NCI-H1105 (cell line): ENCODE measurements at places on chromosomes 4 and X.

DNA sequence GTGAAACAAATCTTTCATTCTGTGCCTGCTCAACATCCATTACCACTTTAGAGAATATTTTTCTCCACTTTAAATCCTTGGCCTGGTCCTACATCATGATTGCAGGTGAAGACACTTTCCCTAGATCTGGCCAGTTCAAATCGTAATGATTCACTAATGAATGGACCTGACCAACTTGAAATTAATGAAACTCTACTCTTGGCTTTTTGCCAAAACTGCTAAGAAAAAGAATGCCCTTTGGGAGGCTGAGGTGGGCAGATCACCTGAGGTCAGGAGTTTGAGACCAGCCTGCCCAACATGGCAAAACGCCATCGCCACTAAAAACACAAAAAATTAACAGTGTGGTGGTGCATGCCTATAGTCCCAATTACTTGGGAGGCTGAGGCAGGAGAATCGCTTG, 1082.6 kb upstream of the LCORL start:
- DNase-seq = no peak

GRCh38 chrX:144334577-144334976, 450.7 kb downstream of the UBE2NL start:
- DNase-seq = no peak

GRCh38 chrX:65866146-65866545, 173.7 kb downstream of the VSIG4 start:
- no peak for DNase-seq

GRCh38 chr4:157143369-157143768, 67.4 kb downstream of the GLRB start:
- DNase-seq = no peak

DNA sequence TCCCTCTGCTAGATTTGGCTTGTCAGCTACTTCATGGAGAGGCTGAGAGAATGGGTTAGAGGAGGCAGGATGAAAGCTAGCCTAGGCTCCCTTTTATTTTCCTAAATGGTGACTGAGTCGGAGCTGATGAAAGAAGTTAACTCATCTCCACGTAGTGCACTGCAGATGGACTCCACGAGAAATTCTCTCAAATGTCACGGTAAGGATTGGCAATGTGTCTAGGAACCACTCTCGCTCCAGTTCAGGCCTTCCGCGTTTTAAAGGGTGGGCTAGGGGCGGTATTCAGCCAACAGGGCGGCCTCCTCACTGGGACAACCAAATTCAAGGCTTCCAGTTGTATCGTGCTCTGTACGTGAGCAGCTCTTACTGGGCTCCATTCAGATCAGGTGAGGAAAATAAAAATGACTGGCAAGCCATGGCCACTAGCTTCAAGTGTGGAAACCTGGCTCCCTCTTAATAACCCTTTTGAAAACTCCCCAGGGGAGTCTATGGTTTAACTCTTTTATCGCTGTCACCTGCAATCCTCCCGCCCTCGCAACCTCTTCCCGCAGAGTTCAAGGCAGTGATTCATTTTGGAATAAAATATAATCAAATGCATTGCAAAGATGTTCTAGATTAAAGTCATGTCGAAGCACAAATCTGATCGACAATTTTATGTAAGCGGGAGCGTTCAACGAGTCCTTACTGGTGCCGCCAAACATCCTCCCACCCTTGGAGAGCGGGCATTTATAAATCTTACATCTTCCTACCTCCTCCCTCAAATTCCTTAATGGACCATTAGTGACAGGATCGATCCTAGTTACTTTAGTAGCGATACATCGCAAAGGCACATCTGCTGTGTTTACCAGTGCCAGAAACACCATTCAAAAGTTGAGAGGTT, 1.2 kb downstream of the SPOCK3 start:
- no peak for DNase-seq

- no peak for DNase-seq
Measured at GRCh38 chr4:117293784-117294183, 208.4 kb upstream of the TRAM1L1 start.

DNA sequence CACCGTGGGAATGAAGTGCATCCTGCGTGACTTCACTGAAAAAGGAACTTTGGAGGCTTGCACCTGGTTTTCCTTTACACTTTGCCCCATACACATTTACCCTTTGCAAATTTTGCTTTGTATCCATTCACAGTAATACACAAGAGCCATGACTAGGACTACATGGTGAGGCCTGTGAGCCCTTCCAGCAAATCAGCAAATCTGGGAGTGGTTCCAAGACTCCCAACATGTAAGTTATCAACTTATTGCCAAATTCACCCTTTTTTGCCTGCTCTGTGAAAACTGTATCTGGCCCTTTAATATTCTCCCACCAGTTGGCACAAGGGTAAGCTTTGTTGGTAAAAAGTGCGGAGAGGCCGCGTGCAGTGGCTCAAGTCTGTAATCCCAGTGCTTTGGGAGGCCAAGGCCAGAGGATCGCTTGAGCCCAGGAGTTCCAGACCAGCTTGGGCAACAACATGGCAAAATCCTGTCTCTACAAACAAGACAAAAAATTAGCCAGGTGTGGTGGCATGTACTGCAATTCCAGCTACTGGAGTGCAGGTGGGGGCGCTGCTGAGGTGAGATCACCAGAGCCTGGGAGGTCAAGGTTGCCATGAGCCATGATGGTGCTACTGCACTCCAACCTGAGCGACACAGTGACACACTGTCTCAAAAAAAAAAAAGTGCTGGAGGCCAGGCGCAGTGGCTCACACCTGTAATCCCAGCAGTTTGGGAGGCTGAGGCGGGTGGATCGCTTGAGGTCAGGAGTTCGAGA, 5.0 kb downstream of the PRMT9 start:
- DNase-seq = no peak

GRCh38 chrX:8987672-8988250, 46.2 kb downstream of the FAM9B start:
- DNase-seq = no peak

- DNase-seq = no peak
Measured at GRCh38 chr4:141560056-141560455, 76.3 kb upstream of the IL15 start.

DNA sequence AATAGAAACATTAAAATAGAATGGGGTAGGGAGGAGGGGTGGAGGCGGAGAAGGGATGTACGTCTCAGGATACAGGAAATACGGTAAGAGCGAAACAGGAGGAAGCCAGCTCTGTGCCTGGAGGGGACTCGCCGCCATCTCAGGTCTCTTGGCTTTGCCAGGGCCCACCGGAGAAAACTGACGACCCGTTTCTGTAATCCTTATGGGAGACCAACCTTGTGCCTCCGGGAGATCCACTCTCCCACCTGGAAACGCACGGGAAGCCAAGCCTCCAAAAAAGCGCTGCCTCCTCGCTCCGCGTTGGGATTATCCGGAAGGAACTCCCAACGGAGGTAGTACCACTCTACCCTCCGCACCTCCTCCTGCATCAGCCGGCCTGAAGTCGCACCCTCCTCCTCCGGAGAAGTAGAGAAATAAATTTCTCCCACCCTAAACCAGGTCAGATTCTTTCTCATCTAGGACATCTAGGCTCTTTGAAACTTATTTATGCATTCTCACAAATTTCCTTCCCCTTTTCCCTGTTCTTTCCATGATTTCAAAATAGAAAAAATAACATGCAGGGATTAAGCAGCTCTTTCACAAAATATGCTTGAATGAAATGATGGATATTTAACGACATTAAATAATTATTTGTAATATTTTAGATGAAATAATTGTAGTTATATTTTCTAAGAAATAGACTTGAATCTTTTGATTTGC, at the start of gene NBDY:
Gene NBDY (plus strand): TSS at position 92 of the 699 bp plus-strand sequence. CDS start 111 bp downstream, at position 203.
- DNase-seq = peak; percentile 42

GRCh38 chr4:34422472-34423175, 1821.7 kb downstream of the ARAP2 start:
- no peak for DNase-seq

- no peak for DNase-seq
Measured at GRCh38 chr4:38752372-38752940, 30.3 kb downstream of the TLR10 start.

DNA sequence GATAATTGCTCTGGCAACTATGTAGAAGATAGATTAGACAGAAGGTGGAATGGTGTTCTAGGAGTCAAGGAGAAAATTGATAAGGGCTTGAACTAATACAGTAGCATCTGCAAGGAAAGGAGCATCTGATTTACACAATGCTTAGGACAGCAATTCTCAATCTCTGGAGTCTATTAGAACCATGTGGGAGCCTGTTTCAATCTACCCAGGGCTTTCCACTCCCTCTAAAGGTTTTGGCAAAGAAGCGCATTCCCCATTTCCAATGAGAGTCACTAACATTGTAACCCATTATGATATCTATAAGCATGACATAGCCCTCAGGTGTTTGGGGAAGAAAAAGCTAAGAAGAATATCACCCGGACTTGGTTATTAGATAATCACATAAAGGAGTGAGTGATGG, 168.2 kb downstream of the COL25A1 start:
- no peak for DNase-seq

DNA sequence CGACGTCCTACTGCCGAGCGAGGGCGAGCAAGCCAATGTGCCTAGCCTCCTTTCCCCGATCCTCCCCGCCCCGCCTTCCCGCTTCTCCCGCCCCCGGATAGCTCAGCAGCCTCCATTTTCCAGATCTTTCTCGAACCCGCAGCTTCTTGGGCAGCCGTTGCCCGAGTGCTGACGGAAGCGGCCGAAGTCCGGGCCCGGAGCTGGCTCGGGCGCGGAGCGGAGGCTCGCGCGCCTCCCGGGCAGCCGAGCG, 172 bp upstream of the HSPA4L start:
- DNase-seq = peak; percentile 49

GRCh38 chr4:173217727-173218126, 49.1 kb downstream of the GALNT7 start:
- no peak for DNase-seq

- DNase-seq = no peak
Measured at GRCh38 chr4:182074810-182075209, 168.4 kb upstream of the TENM3 start.

DNA sequence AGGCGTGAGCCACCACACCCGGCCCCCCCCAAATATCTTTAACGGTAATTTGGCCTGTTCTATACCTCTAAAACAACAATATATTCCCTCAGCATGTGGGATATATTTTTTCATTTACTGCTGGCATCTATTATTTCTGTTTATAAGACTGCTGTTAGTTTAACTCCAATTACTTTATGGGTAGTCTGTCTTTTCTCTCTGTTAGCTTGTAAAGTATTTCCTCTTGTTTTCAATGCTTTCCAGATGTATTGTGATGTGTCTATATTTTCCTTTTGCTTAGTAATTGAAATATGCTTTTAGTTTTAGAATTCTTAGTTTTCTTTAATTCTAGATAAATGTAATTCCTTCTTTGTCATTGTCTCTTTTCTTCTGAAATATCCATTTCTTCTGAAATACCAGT, 445.8 kb downstream of the ANKRD50 start:
- DNase-seq = no peak

GRCh38 chrX:33138677-33139249, 72.6 kb downstream of the DMD start:
- DNase-seq = no peak

DNA sequence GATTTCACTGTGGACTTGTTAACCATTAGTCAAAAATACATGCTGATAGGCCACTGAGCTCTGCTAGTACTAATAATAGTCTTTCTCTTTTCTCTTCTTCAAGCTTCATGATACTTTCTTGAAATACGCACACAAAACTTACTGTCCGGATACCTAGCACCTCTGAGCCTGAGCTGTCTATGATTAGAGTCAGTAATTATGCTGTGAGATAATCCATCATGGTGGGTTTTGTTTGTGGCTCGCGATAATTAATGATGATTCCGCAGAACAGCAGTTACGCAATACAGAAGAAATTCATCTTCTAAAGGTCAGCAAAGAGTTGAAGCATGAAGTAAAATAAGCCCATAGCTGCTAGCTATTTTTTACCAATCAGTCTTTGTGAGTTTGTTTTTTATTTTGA, 511.5 kb upstream of the GALNT7 start:
- DNase-seq = no peak

DNA sequence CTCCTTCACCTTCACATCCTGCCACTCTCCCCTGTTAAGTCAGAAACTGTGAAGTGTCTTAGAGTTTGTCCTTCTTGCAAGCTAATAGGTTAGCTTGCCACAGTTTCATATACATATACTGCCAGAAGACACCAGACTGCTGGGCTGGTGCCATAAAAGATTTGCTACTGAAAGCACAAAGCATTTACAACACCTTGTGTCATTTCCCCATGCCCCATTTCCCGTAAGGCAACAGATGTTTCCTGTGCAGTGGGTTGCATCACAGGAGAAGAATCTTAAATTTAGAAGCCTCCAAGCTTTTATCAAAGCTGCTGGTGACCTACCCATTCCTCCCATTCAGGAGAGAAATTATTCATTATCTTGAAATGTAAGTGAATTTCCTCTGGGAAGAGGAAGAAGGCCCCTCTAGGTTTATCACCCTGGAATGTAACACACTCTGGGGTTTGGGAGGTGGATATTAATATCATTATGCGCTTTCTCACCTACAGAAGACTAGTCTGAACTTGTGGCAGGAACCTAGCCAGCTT, 34.5 kb upstream of the RAB33B start:
- no peak for DNase-seq

- DNase-seq = no peak
Measured at GRCh38 chrX:112630187-112630586, 49.6 kb downstream of the LHFPL1 start.

GRCh38 chr4:141884070-141884469, 247.7 kb downstream of the IL15 start:
- no peak for DNase-seq

- no peak for DNase-seq
Measured at GRCh38 chr4:75683482-75684155, 10.4 kb upstream of the G3BP2 start.

GRCh38 chrX:2451501-2452316, 49.1 kb downstream of the DHRSX start:
- DNase-seq = no peak

- DNase-seq = no peak
Measured at GRCh38 chrX:55030271-55031205, at the start of gene ALAS2. Gene ALAS2 (minus strand): TSS chrX:55030977. CDS start chrX:55026000, 4,977 bp downstream.

DNA sequence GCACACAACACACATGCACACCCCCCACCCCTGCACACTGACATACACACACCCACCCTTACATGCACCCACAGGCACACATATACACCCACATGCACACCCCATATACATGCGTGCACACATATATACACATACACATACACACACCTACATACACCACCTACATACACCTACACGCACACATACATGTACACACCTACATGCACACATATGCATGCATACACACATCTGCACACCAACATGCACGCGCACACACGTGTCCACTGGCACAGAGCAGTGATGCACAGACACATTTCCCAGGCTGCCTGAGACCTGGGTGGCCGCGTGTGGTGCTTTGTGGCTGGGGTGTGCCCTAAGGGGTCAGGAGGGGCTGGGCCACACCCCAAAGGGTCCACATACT, 31.7 kb downstream of the FGFRL1 start:
- DNase-seq = no peak

DNA sequence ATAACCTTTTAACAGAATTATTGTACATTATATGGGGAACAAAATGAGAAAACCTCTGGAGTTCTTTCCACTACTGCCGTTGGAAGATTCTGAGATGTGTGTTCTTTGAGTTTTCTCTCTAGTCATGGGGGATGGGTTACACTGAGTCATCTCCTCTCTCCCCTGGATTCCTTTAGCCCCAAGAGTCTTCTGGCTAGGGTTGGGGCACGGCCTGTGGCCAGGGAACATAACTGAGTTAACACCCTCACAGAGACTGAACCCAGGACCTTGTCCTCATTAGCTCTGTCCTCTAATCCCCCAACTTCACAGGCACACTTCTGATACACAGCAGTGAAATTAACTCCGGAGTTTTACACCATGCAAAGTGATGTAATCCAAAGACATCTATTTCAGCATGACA, 142.3 kb upstream of the F9 start:
- DNase-seq = no peak
